Hippocampal formation (tissue), 2 donors: ENCODE measurements at places on chromosomes 3 and 15.

DNA sequence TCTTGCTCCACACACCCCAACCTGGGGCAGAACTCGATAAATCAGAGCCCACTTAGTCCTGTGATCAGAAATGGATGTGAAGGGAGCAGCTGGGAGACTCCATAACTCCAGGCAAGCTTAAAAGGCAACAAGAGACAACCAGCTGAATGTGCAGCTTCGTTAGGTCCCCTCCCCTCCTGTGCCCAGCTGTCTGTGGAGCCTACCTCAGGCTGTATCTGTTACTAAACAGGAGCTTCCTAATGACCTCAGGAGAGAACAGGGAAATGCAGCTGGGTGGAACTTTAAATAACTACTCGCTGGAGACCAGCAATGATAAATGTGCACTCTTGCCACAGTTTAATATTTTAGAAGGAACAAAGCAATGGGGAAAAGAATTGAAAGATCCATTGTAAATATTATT, 25.9 kb downstream of the SLC9A9 start:
- no peak for DNase-seq

DNA sequence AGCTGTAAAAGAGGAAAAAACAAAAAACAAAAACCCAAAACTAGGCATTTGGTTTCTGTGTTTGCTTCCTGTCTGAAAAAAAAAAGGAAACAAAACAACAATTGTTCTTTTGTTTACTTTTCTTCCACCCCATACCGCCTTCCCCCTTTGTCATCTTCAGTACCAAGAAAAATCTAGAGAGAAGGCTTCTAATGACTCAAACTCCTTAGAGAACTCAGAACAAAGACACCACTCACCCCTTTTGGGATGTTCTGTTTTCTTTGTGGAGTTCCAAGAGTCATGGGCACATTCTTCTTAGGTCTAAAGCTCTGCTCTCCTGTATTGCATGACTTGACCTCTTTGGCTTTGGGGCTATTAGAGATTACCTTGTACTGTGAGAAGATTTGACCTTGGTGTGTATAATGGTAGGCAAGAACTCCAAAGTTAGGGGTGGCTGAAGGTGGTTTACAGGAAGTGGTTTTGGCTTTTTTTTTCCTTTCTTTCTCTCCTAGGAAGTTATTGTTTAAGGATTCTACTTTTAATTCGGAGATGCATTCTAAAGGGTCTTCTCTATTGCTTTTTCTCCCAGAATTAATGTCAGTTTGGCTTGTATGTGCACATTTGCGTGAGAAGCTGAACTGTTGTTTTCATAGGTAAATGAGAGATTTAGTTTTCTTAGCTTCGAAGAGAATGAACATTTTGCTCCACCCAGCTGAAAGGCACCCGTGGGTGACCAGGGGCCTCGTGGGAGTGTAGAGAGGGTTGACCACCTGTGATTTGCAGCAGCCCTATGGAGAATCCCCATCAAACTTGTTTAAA, 39.5 kb upstream of the ZBTB20 start:
- DNase-seq: no peak

DNA sequence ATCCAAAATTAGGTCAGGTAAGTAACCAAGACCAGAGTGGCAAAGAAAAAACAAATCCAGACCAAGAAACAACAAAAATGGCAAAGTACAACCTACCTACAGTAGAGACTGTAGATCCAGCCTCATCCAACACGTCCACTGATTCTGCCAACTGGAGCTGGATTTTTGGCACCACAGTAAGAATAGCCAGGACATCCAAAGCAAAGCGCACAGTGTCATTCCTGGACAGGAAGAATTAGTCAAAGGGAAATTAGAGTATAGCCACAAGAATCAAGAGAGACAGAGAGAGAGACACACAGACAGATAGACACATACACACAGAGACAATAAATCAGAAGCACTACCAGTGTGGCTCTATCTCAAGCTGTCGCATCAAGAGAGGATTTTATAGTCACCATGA, 31.1 kb downstream of the RBM15B start:
- no peak for DNase-seq

- no peak for DNase-seq
Observed at GRCh38 chr15:86852741-86853140, 773.1 kb downstream of the AGBL1 start.

DNA sequence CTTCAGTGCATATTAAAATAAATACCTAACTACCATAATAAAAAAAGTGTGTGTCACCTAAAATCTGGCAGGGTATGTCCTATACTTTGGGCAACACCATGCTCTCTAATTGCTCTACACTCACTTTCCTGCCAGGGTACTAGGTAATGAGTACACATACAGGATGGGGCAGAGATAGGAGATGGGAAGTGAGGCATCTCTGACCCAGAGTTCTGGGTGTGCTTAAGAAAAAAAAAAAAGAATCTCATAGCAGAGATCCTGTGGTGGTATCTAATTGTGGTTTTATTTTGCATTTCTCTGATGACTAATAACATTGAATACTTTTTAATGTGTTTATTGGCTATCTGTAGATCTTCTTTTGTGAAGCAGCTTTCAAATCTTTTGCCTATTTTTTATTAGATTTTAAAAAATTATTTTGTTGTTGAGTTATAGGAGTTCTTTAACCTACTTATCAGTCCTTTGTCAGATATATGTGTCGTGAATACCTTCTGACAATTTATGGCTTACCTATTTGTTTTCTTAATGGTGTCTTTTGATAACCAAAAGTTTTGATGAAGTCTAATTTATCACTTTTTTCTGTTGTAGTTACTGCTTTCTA, 48.0 kb downstream of the EEFSEC start:
- DNase-seq: no peak

DNA sequence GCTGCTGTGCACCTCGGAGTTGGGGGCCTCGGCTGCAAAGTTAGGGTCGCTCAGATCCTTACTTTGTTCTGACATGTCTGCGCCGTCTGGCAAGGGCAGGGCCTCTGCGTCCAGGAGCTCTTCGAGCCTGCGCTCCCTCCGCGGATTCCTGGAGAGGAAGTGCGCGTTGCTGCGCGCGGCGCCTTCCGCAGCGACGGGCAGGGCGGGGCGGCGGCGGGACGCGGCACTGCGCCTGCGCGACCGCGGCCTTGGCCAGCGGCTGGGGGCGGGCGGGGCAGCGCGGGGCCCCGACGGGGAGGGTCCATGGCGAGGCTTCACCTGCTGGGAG, at the start of gene NDN:
TSS of gene NDN (minus strand) at position 163 of the 328 bp plus-strand sequence. CDS start at position 75, 88 bp downstream.
- DNase-seq: peak; percentile 14

- no peak for DNase-seq
Observed at GRCh38 chr15:74328331-74329056, 39.0 kb downstream of the CYP11A1 start.

GRCh38 chr15:98771541-98771940, 123.2 kb downstream of the IGF1R start:
- no peak for DNase-seq

GRCh38 chr3:132545471-132545870, 51.6 kb upstream of the ACKR4 start:
- DNase-seq: no peak

- DNase-seq: peak; percentile 40
Observed at GRCh38 chr3:179929091-179929529, 107.6 kb downstream of the PEX5L start.

DNA sequence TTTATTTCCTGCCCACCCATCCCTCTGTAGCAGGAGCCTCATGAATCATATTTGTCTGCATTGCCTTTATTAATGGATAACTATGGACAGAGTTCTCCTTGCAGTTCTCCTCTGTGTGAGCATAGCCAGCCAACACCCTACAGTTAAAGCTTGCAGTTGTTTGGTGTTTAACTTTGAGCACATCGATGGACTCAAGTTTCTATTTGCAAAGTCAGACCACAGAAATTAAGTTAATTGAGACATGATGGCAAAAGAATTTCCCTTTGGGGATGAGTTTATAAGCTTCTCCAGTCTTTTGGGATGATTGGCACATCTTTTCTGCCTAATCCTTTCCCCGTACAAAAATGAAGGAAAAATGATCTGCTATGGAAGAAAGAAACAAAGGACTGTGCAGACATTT, 398.9 kb upstream of the THBS1 start:
- no peak for DNase-seq

- DNase-seq: no peak
Observed at GRCh38 chr15:56249092-56249491, 5.4 kb upstream of the RFX7 start.

DNA sequence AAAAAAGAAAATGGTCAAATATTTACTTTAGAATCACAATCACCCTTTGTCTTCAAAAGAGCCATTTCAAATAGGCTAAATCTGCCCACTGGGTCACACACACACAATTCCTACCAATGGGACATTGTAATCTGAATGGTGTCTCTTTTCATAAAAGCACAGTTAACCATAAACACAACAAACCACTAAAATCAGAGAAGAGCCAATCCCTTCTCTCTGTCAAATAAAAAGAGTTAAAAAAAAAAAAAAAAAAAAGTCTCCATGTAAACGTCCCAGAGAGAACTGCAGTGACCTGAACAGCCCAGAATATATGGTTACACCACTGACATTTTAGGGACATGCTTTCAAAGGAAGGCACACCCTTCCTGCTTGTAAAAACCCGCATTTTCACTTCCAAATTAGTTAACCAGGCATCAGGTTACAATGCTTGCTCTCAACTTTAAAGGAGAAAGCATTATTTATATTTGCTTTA, 63.7 kb downstream of the PRICKLE2 start:
- DNase-seq: no peak

DNA sequence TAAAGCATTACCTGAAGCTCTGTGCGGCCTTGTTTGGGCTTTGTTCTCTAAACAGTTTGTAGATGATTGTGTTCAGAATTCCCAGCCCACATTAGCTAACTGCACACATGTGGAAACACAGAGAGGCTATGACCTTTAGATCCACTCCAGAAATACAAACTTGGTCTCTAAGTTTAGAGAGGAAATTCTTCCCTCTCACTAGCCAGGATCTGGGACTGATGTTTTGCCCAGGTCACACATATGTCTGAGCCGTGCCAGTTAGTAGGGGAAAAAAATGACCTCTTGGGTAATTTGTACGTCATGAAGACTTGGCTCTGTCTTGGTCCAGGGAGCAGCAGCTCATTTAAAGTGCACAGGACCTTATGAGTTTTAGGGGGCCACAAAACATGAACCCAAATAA, 223.1 kb downstream of the RBMS3 start:
- DNase-seq: no peak

- no peak for DNase-seq
Observed at GRCh38 chr3:133469140-133469731, 69.4 kb downstream of the BFSP2 start.

- no peak for DNase-seq
Observed at GRCh38 chr15:100095541-100096247, 246.1 kb downstream of the ADAMTS17 start.

GRCh38 chr3:11185564-11186317, 31.4 kb downstream of the HRH1 start:
- DNase-seq: no peak

DNA sequence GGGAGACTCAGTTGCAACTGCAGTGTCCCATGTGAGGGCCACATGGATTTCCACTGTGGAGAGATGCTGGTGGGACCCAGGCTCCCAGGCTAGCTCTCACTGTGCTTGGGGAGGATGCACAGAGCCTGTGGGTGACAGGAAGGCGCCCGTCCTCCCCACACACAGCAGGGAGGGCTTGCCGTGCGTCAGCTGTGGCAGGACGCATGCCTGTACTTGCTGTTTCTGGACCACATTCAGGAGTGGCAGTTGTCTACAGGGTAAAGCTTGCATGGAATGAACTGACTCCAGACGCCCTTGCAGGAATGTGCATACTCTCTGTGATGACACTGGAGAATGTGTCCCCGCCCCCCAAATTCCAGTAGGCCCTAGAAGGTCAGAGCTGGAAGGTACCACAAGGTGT, 63.8 kb upstream of the SNRPA1 start:
- DNase-seq: no peak

DNA sequence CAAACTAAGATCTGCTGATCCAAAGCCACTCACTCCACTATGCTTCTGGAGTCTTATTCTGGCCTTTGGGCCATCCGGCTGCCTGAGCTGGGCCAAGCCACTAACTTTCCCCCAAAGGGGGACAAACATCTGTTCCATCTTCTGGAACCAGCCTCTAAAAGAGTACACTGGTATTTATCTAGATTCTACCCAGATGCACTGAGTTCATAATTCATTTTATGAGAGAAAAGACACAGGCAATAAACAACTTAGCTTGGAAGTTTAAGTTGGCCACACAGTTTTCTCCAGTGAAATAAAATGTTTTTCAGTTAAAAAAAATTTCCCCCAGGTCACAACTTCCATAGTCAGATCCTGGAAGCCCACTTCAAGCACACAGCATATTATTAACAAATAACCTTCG, 80.1 kb upstream of the ARHGEF3 start:
- DNase-seq: no peak

- DNase-seq: no peak
Observed at GRCh38 chr3:126293370-126294082, 63.7 kb downstream of the KLF15 start.

GRCh38 chr15:52717924-52718323, 38.7 kb upstream of the ATOSA start:
- no peak for DNase-seq

- DNase-seq: peak; percentile 89
Observed at GRCh38 chr3:42701371-42702065, 1.1 kb downstream of the HHATL start.

- no peak for DNase-seq
Observed at GRCh38 chr3:14915636-14916222, 31.7 kb upstream of the NR2C2 start.

- no peak for DNase-seq
Observed at GRCh38 chr3:134081211-134081610, 51.5 kb upstream of the SLCO2A1 start.

GRCh38 chr3:67176396-67176795, 178.3 kb downstream of the KBTBD8 start:
- DNase-seq: no peak

- DNase-seq: no peak
Observed at GRCh38 chr3:27319847-27320526, 49.2 kb downstream of the NEK10 start.

GRCh38 chr3:111999484-112000324, 982 bp downstream of the TAGLN3 start:
- peak; percentile 53 for DNase-seq

DNA sequence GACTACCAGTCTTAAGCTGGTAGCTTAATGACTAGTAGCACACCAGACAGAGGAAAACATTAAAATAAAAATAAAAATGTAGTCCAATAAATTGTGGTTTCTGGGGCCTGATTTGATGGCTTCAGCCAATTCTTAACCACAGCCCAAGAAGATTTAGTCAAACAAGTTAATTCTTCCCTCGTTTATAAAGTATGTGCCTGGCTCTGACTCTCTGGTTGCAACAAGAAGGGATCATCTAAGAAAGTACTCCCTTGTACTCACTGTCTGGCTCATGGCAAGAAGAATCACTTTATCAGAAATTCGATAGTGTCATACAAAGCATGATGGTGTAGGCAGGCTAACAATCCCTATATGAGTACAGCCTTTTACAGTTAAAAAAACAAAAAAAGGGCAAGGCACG, 141.9 kb downstream of the P3H2 start:
- no peak for DNase-seq

GRCh38 chr15:58423831-58424608, 7.8 kb upstream of the LIPC start:
- DNase-seq: no peak

GRCh38 chr15:98955331-98955730, 52.3 kb downstream of the PGPEP1L start:
- DNase-seq: peak; percentile 70
